Bronchial epithelial cell (primary cell): ENCODE measurements at places on chromosomes 6 and 20. TPM values are rescaled to one million over a fixed set of nuclear protein-coding genes. Genes with fewer than 3 reads are reported as not detected.

SNAP91 gene
- under 0.01 TPM in 1 of 2 replicates, not detected in the other for total RNA-seq

TPD52L1 gene
- total RNA-seq: 164 and 318 TPM in 2 replicates

SLC22A23 gene
- total RNA-seq: 18.7 and 20.6 TPM in 2 replicates

LY6G6D gene
- not detected in 2 replicates for total RNA-seq

MYO6 gene
- 13.7 and 19.1 TPM in 2 replicates for total RNA-seq
